Purkinje cell (primary cell): ENCODE measurements at places on chromosomes 16 and 17. TPM values are rescaled to one million over a fixed set of nuclear protein-coding genes. Genes with fewer than 3 reads are reported as not detected.

CDC6 gene
- not detected in 2 replicates for polyA plus RNA-seq

CYBC1 gene
- polyA plus RNA-seq = 4.6 and 7.0 TPM in 2 replicates

CRK gene
- polyA plus RNA-seq = 32.6 and 45.8 TPM in 2 replicates

CDH8 gene
- polyA plus RNA-seq = 20.0 and 20.9 TPM in 2 replicates

ACSM3 gene
- polyA plus RNA-seq = 1.1 TPM in 1 of 2 replicates, not detected in the other

DNAH17 gene
- polyA plus RNA-seq = 1.0 TPM in 1 of 2 replicates, not detected in the other

TBC1D3H gene
- 0.18 TPM in 1 of 2 replicates, not detected in the other for polyA plus RNA-seq
